NCI-H1417 treated with DMSO at 0.1 percent for 48 hours (cell line): ENCODE measurements at places on chromosomes 13 and 19.

DNA sequence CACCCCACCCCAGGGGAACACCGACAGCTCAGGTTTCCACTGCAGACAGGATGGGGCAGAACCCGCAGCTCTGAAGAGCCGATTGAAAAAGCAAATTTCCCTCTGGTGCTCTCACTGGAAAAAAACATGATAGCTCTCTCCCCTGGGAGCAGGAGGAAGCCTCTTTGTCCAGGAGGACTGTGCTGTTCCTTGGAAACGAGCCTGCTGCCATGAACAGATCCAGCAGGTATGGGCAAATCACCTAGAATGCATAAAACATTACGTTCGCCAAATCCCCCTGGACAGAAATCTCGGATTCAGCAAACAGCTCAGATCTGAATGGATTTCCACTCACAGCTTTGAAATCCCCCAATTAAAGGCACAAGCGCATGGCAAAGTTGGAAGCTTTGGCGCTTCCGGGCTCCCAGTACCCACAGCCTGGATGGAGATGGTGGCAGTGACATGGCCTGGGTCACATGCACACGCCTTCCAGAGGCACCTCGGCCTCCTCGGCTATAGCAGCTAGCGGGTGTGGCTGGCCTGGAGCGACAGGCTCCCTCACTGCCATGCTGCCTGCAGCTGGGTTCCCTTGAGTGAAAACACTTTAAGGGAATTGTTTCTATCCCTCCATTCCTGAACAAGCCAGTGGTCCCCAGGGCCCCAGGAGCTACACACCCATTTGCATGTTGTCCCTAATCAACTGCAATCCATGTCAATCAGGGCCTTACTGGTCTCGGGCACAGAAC is 59.1 kb downstream of the CEBPG start:
- no peak for DNase-seq

DNA sequence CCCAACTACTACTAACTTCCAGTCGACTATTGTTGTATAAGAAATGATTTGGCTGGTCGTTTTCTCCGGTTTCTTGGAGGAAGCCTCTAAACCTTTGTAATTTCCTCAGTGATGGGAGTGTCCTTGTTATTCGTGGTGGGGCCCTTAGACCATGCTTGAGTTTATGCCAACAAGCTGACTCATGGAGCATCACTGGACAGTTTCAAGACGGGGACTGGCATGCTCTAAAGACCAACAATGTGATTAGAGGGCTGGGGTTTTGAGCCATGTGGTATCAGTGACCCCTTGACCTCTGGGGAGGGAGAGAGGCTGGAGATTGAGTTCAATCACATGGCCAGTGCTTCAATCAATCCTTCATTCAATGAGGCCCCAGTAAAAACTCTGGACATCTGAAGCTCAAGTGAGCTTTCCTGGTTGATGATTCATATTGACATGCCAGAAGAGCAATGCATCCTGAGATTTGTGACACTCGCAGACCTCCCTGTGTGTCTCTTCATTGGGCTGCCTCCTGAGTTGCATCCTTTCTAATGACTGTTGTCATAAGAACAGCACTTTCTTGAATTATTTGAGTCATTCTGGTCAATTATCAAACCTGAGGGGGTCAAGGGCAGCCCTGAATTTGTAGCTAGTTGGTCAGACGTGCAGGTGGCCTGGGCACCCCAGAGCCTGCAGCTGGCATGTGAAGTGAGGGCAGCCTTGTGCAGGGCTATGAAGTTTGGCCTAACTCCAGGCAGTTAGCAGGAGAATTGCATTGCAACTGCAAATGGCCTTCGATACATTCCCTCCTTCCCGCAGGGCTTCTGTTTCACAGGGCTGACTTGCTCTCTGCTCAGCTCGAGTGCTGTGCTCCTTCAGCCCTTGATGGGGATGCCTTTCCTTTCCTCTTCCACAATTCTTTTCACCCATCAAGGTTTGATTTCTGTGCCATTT is 246.5 kb downstream of the FGF9 start:
- no peak for DNase-seq

GRCh38 chr13:44368062-44368591 is 5.5 kb upstream of the SERP2 start:
- no peak for DNase-seq

GRCh38 chr19:1206864-1207450 is 1.4 kb downstream of the STK11 start:
- DNase-seq = no peak

- DNase-seq = no peak
Observed at GRCh38 chr13:89518289-89519077, 1829.0 kb upstream of the MIR17HG start.

GRCh38 chr19:1085053-1085658 is 10.0 kb downstream of the POLR2E start:
- no peak for DNase-seq

DNA sequence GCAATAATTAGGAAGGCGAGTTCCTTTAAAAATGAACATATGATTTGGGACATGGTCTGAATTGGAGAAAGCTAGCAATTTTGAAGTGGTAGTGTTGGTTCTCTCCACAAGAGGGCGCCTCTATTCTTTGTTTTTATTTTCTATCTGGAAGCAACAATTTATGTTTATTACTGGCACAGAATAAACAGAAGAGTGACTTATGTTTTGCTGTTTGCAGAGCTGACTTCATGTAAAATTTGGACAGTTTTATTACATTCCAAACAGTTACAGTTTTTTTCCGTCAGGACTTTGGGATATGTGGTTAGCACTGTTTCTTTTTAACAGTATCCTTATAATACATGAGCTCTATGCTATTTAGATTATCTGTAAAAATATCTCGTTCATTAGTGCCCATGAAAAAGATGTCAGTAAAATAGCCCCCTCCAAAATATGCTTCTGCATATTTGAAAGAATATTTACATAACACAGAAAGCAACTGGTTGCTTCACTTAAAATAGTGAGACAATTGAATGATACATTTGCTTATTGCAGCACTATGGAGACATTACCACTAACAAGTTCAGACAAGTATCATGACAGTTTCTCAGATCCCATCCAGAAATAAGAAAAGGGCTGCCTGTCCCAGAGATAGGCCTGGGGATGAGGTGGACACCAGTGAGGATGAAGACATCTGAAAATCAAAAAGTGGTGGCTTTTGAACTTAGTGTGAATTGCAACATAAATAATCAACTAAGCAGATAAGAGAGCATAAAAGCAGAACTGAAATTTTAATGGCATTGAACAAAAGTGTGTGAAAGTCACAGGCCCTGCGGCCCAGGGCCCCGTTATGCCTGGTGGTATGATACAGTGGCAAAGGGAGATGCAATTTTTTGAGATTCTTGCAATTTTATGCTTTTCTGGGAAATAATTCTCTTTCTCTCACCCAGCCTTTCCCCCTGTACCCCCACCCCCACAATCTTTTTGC is 32.3 kb upstream of the FGF9 start:
- DNase-seq = no peak

DNA sequence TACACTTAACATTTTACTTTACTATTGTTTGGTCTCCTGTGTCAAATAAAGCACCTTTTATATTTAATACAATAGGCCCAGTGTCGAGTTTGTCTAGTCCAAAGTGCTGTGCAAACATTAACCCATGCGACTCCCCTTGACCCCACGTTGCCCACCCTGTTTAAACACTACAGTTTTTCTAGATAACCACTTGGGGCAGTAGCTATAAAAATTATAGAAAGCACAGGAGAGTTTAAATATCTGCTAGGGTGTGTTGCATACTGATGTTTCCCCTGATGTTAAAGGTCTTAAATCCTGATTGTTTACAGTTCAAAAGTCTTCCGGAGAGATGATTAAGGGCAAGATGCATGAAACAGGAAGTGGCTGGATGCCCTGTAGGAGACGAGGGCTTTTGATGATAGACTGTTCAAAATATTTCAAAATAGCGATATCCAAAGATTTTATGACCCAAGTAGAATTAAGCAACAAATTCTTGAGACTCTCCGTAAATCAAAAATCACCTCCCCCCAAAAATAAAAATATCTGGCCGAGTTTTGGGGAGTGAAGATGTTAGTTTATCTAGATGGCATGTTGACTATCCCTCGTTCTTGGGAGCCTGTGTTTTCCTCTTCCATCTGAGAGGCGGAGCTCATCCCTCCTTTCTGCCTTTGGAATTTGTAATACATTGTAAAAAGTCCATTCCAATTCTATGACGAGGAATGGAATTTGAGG is 167.1 kb downstream of the FGF9 start:
- no peak for DNase-seq

DNA sequence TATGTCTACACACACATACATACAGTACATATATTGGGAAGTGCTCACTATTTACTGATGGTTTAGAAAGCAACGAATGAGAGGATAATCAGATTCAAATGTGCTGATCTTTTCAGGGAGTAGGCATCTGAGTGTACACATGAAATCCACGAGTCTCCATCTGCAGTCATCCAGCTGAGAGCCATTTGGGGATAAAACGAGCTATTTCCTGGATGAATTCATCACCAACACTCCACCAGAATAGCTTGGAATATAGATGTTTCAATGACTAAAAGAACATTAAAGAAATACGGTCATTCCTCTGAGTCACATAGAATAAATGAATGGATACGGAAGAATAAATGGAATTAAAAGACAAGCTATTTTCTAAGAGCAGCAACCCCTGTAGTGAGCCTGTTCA is 721.6 kb upstream of the ARGLU1 start:
- DNase-seq = no peak

GRCh38 chr13:51101636-51102235 is 9.3 kb downstream of the C13orf42 start:
- DNase-seq = peak; percentile 38

- DNase-seq = no peak
Observed at GRCh38 chr13:63381078-63381859, 1965.6 kb upstream of the PCDH20 start.
